ENCODE measurements at places on chromosomes 4 and X.

DNA sequence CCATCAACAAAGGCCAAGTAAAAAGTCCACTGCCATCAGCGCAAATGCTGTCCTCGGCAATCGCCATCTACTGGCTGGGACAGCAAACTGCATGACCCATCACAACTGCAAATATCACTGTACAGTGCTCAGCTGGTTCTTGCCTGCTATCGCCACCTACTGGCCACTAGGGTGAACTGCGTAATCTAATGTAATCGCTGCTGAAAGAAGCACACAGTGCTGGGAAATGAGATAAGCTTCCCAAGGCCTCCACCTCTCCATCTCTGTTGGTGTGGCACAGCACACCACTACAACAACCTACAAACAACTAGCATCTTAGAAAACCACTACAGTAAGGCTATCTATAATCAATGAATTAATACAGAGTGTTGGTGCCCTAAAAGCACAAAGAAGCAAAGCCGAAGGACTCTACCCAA is 298.3 kb downstream of the TEX13A start:
- DNase-seq: peak; percentile 50

- DNase-seq: peak; percentile 66
Observed at GRCh38 chr4:39544580-39545315, 17.5 kb upstream of the UGDH start.

GRCh38 chr4:69748173-69748572 is 12.2 kb downstream of the SULT1B1 start:
- DNase-seq: no peak

- DNase-seq: no peak
Observed at GRCh38 chrX:97787311-97787710, 903.6 kb downstream of the RPA4 start.

GRCh38 chrX:136867096-136867491 is 13.4 kb downstream of the RBMX start:
- DNase-seq: no peak

DNA sequence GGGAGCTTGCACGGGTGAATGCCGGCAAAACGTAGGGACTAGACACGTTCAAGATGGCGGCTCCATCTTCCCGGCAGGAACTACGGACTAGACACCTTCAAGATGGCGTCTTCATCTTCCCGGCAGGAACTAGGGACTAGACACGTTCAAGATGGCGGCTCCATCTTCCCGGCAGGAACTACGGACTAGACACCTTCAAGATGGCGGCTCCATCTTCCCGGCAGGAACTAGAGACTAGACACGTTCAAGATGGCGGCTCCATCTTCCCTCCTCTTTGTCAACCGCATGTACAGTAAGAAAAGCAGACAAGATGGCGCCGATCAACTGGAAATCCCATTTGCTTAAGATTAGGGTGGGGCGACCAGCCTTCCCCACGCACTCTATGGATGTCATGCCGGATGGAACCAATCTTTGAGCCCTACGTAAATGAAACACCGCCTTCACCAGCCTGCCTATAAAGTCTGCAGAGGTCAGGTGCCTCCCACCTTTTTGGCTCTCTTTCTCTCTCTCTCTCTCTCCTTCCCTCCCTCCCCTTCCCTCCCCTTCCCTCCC is 222.4 kb downstream of the CRLF2 start:
- no peak for DNase-seq

- no peak for DNase-seq
Observed at GRCh38 chr4:1711571-1712215, 426 bp downstream of the SLBP start.

- DNase-seq: no peak
Observed at GRCh38 chr4:7078025-7078424, 10.2 kb upstream of the GRPEL1 start.

DNA sequence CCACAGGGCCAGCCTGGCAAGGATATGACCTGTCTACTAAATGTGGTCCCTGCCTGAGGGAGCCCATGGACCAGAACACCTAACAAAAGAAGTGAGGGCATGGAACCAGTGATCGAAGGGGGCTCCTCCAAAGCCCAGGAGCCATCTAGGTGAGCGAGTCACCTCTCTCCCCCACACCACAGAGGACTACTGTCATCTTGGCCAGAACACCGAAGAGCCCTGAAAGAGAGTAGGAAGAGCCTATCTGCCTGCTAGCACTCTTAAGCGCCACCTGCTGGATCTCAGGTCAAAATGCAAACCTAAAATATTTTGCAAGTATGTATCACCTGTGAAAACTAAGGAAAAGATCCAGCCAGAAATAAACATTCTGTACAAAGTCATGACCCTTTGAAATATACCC is 137.9 kb upstream of the ZXDB start:
- peak; percentile 34 for DNase-seq

GRCh38 chr4:145935253-145936141 is 3.1 kb downstream of the ZNF827 start:
- no peak for DNase-seq

- DNase-seq: no peak
Observed at GRCh38 chr4:99921174-99921573, 25.2 kb downstream of the DNAJB14 start.

GRCh38 chr4:92235731-92236130 is 68.0 kb upstream of the GRID2 start:
- DNase-seq: no peak

- no peak for DNase-seq
Observed at GRCh38 chrX:140292961-140293360, 211.9 kb downstream of the SOX3 start.

All from NCI-H526 treated with DMSO at 0.1 percent for 48 hours (cell line).